ENCODE measurements at places on chromosomes 11 and 22.

DNA sequence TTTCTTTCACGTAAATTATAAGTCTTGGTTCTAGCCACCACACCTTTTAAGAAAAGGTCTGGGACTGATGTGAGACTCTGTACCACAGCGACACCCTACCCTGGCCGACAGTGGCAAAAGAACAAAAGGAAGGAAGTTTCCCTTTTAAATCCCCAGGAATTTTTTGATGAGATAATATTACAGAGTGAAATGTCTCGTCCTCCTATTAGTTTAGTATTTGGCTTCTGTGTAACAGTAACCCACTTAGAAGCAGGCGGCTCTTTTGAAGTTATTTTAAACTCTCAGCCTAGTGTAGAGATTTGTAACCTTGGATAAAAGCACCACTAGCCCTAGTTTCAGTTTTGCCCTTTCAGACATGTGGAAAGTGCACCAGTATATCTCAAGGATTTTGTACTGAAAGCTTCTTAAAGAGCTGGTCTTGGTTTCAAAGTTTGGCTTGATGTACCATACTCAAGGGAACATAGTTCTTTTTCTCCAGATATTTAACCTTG, 84.1 kb downstream of the C22orf31 start:
- no peak for DNase-seq

GRCh38 chr22:49323751-49324415, 503.8 kb downstream of the BRD1 start:
- no peak for DNase-seq

DNA sequence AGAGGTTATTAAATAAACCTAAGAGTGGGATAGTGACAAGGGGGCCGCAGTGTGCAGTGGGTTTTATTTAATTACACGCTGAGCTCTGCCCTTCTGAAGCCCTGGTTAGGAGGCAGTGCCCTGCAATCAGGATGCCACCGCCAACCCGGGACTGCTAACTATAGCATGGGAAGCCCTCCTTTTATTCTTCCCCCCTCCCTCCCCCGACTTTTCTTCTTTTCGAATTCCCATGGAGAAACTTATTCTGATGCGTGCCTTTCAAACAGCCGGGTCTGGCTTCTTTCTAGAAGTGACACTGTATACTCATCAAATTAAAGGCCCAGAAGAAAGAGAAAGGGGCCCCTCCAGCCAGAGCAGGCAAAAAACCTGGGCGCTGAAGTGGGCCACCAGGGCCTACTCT, 91.3 kb upstream of the ANO1 start:
- no peak for DNase-seq

- no peak for DNase-seq
Observed at GRCh38 chr11:122902951-122903350, 20.4 kb downstream of the JHY start.

GRCh38 chr11:122094836-122095235, 21.2 kb downstream of the BLID start:
- DNase-seq = no peak

GRCh38 chr22:31836010-31836409, 82.2 kb downstream of the DEPDC5 start:
- no peak for DNase-seq

DNA sequence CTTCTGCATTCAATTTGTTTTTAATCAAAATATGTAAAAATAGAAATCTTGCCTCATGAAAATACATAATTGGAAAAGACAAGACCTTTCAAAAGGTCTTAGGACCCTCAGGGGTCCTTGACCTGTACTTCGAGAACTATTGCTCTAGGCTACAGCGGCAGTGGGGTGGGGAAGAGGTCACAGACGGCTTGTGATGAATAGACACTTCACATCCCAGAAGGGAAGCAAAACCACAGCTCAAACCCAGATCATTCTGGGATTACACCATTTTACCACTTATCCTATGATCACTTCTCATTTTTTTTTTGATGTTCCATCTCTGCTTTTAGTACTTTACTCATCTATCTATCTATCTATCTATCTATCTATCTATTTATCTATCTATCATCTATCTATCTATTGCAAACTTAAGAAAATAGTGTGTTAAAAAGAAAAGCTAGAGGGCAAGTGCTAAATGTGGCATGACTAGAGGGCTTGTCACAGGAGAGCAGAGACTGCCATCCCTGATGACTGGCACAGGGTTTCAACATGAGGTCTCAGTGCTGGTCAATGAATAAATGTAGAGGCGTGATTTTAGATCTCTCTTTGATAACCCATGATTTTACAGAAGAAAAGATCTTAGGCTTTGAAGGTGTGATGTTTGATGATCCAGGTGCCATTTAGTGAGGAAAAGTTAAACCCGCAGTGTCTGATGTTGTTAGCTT, 37.1 kb downstream of the RNF141 start:
- DNase-seq = no peak

DNA sequence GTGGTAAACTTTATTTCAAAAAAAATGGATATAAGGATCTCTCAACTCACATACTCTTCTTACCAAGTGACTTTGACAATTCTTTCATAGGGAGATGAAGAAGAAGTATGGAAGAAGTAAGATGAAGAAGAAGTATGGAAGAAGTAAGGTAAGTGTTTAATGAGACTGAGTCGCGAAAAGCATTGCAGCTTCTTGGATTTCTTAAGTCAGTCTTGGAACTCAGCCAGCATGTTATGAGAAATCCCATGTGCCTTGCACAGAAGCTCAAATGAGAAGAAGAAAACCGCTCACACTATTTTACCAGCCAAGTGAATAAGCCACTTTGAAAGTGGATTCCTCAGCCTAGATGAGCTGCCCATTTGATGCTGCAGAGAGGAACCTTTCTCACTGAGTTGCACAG, 332.0 kb upstream of the CCDC179 start:
- DNase-seq = no peak

GRCh38 chr11:119651802-119652584, 77.0 kb downstream of the NECTIN1 start:
- DNase-seq = no peak

GRCh38 chr11:67055812-67056211, 835 bp upstream of the RHOD start:
- DNase-seq = no peak

DNA sequence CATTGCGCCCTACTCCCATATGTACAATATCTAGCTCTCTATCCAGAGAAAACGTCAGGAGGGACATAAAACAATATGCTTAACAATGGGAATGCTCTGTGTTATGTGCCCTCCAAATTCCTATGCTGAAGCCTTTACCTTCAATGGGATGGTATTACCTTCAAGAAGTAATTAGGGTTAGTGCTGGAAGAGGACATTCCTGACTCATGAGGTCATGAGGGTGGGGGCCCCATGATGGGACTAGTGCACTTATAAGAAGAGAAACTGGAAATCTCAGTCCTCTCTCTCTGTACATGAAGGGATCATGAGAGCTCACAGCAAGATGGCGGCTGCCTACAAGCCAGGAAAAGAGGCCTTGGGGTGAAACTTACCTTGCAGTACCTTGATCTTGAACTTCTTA, 20.3 kb downstream of the MMP20 start:
- DNase-seq = no peak

DNA sequence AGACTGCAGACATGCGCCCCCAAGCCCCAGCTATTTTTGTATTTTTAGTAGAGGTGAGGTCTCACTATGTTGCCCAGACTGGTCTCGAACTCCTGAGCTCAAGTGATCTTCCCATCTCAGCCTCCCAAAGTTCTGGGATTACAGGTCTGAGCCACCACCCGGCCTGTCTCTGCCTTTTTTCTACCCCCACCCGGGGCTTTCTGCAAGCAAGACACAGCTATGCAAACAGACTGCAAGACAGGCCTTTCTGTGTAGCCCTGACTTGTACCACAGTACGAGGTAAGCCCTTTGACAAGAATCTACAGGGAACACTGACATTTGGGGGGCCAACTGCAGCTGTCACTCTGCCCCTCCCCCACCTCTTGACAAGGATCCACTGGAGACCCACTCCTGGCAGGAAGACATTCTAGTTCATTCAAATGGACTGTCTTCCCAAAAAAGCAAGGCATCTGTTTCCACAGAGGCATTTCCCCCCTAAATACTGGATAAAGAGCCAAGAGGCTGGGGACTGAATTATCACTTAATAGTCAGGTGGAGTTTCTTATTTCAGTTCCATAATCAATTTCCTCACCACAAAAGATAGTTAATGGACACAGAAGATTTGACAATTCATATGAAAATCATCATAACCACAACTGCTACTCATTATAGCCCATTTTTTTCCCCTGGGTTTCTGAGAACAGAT, 118.2 kb downstream of the ABTB2 start:
- no peak for DNase-seq

DNA sequence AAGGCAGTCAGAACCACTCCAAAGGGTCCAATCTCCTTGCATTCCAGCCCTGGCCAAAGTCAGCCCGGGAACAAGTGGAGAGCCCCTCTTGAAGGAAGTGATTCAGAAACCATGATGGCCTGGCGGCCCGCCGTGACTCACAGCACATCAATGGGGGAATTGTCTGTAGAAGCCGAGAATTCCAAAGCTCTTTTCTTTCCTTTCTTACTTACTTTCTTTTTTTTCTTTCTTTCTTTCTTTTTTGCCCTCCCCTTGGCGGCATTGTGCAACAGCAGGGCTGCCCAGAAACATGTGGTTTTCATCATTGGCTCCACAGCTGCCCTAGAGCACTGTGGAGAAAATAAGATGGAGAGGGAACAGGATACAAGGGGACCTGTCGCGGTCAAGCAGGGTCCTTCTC, 140.2 kb upstream of the TIMP3 start:
- no peak for DNase-seq

DNA sequence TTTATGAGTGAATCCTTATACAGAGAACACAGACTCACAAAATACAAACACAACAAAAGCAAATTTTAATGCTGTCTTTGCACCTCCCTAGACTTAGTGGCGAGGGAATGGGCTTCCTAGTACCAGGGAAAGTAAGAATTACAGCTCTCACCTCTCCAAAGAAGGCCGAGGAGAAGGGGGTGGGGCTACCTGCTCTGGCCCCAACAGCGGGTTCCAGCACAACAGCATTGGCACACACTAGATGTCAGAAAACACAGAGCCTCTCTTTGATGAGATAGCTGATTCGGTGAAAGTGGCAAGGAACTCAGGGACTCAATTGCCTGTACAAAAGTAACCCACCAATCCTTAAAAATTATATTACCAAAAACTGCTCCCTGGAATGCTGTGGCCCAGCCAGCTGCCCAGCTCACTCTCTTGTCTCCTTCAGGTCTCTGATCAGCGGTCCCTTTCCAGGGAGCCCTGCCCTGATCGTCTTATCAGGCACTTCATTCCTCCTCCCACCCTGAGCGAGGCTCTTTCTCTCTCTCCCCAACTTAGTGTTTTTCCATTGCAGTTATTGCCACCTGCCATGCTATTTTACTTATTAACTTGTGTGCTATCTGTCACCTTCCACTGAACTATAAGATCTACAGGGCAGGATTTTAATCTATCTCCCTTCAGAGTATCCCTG, 30.7 kb downstream of the SPON1 start:
- no peak for DNase-seq

- DNase-seq = no peak
Observed at GRCh38 chr11:60769273-60769672, 12.6 kb downstream of the MS4A15 start.

DNA sequence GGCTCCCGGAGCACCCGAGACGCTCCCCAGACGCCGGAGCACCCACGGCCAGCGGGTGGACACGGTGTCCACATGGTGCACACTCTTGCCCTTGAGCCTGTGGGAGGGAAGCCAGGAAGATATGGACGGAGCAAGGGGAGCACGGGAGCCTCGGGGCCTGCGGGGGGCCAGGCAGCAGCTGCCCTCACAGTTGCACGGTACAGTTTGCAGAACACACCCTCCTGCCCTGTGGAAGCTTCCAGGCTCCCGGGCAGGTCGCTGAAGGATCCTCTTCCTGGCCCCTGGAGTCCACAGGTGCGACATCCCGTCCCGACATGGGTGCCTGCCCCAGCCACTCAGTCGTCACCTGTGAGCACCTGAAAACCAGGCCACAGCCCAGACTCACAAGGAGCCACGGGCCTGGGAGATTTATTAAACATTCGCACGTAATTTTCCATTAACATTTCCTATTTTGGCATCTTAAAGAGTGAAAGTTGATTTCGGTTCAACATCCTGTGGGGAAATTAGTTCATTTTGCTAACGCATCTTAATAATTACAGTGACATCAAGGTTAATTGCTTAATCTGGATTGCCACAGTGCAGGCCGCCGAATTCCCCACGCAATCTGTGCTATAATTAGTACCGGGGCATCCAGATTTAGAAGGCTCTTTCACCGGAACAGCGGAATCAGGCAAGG, 253.3 kb downstream of the BRD1 start:
- no peak for DNase-seq

GRCh38 chr11:120527111-120527761, 15.7 kb downstream of the GRIK4 start:
- no peak for DNase-seq

GRCh38 chr11:76513654-76514034, 68.8 kb downstream of the EMSY start:
- DNase-seq = no peak

DNA sequence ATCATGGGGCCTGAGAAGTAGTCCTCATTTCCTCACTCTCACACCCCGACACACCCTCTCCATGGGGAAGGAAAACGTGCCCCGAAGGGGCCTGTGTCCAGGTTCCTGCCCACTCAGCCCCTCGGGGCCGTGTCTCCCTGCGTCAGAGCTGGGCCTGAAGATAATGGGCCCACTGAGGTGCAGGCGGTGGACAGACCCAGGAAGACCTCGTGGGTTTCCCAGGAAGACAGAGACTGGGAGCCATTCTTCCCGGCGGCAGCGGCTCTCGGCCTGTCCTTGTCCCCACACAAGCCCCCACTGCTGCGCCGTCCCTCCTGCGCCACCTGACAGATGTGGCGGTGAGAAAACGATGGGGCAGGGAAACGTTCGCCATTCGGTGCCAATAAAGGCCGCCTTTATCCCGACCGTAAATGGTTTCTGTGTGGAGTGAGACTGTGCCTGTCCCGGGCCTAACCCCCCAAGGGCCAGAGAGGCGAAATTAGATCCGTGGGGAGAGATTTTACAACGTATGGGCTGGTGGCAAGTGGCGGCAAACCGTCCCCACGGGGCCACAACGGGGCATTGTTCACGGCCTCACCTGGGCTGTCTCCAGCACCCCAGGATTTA, 89.0 kb downstream of the CDKN1C start:
- no peak for DNase-seq

DNA sequence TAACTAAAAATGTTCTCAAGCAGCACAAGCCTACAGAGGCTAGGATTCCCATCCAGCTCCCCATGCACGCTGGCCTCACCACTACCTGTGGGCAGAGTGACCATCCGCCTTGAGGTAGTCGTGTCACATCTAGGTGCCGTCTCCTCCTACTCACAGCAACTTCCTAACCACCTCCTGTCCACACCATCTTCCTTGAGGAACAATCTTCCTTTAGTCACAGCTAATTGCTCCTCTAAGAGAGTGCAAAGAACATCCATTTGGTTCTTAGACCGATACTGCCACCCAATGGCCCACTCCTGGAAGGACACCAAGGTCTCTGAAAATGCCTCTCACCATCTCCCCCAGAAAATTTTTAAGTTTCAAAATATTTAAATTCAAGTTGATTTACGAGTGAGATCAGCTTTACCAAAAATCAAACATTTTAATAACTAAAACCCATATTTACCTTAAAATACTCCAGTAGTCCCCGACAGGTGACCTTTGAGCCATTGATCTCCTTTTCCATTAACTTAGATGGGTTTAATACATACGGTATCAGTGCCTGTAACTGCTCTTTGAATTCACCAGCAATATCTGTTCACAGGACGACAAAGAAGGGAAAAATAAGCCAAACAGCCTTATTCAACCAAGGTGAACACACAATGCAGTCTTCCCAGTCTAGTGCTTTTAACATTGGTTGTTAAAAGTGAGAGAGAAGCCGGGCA, 21.7 kb upstream of the PLAAT3 start:
- peak; percentile 91 for DNase-seq

Data from pons (tissue), 1 donor.